Cardiac ventricle fibroblast (primary cell): ENCODE measurements at places on chromosomes 1 and 21. TPM values are rescaled to one million over a fixed set of nuclear protein-coding genes. Genes with fewer than 3 reads are reported as not detected.

GPR37L1 gene
- total RNA-seq: not detected in 2 replicates

LIN28A gene
- not detected in 2 replicates for total RNA-seq

MARK1 gene
- 0.78 and 0.94 TPM in 2 replicates for total RNA-seq

SAMD11 gene
- 11.4 and 12.5 TPM in 2 replicates for total RNA-seq

AGMAT gene
- total RNA-seq: 0.31 and 0.39 TPM in 2 replicates

NLRP3 gene
- total RNA-seq: not detected in 2 replicates

SRM gene
- total RNA-seq: 71.7 and 84.4 TPM in 2 replicates

REG4 gene
- not detected in 2 replicates for total RNA-seq

TNFRSF1B gene
- 10.8 and 11.5 TPM in 2 replicates for total RNA-seq

BARHL2 gene
- total RNA-seq: not detected in 2 replicates

NUP210L gene
- total RNA-seq: not detected in 2 replicates

DIO1 gene
- not detected in 2 replicates for total RNA-seq

FASLG gene
- total RNA-seq: not detected in 2 replicates

VTCN1 gene
- not detected in 2 replicates for total RNA-seq

RGS2 gene
- total RNA-seq: 18.5 and 20.8 TPM in 2 replicates

DNAJC28 gene
- 1.5 and 3.2 TPM in 2 replicates for total RNA-seq

PLA2G2A gene
- total RNA-seq: 4.4 and 8.4 TPM in 2 replicates

VHLL gene
- total RNA-seq: not detected in 2 replicates

TSPEAR gene
- not detected in 2 replicates for total RNA-seq

PIK3R3 gene
- total RNA-seq: 0.50 and 0.88 TPM in 2 replicates

CLDN8 gene
- not detected in 2 replicates for total RNA-seq

FAM163A gene
- not detected in 2 replicates for total RNA-seq

GTF2B gene
- 25.6 and 29.4 TPM in 2 replicates for total RNA-seq

S100A8 gene
- total RNA-seq: not detected in 2 replicates

SHISAL2A gene
- not detected in 2 replicates for total RNA-seq

TAS1R3 gene
- 0.06 TPM in 1 of 2 replicates, not detected in the other for total RNA-seq

ANKRD45 gene
- total RNA-seq: not detected in 2 replicates

DCDC2B gene
- not detected in 2 replicates for total RNA-seq

SLC2A5 gene
- 5.8 and 6.7 TPM in 2 replicates for total RNA-seq

BPNT1 gene
- 12.2 and 15.3 TPM in 2 replicates for total RNA-seq

KRTAP19-3 gene
- not detected in 2 replicates for total RNA-seq

GPATCH3 gene
- total RNA-seq: 8.4 and 9.1 TPM in 2 replicates
